ENCODE measurements at places on chromosomes 1 and 21. TPM values are rescaled to one million over a fixed set of nuclear protein-coding genes. Genes with fewer than 3 reads are reported as not detected.

DNA sequence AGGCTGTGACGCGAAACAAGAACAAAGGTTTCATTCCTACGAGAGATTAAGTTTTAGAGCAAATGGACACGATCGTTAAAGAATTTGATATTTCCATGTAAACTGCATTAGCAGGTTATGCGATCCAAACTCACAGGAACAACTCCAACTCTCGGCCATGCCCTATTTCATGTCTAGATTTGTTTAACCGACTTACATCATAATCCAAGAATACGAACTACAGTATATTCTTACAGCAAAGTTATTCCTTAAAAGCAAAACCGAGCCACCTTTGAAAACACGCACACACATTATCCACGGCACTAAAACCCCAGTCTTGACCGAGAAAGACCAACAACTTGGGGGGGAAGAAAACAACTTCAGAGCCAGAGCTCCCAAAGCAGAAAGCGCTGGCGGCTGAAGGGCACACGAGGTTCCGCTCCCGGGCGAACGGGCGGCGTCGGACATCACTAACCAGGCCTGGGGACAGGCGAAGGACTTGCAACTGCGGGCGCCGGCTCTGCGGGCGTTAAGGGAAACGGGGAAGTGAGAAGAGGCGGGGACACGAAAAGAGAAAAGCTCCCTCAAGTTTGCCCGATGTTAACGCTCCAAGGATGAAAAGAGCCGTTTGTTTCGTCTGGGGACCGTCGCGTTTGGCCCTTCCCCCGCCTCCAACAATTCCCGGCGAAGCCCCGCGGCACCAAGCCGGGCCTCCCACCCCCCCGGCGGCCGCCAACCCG is 690 bp downstream of the B3GALNT2 start:
- no peak for DNase-seq

DNA sequence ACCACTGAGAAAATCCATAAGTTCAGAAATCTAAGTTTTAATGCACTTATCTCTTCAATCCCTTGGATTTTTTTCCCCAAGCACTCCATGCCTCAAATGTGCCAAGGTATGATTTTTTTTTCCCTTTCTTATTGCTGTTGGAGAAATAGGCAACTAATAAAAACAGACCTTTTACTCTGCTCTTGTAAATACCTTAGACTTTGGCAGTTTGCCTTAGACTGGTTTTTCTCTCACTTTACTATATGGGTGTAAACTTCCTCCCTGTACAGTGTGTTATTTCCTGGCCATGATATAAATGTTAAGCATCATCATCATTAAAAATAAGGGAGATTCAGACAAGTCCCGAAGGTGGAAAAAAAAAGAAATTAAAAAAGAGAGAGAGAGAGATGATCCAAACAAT is 65.7 kb downstream of the LRRC8C start:
- DNase-seq, result no peak

- DNase-seq, result no peak
Observed at GRCh38 chr1:64440183-64440826, 29.6 kb upstream of the CACHD1 start.

- DNase-seq, result no peak
Observed at GRCh38 chr1:242412921-242413320, 111.6 kb downstream of the PLD5 start.

DNA sequence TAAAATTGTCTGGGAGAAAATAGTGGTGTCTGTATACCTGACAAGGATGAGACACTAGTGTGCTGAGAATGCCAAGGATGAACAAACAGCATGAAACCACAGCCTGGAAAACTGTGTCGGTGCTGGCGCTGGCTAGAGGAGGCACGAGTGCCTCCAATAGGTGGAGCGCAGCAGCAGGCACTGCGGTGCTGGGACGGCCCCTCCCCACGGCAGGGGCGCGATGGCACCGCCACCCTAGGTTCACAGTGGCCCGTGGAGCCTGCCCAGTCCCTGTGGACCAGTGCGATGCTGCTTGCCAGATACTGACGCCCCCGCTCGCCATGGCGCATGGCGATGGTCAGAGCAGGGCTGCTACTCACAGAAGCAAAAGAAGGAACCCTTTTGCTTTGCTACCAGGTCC is 6.8 kb downstream of the CFAP410 start:
- no peak for DNase-seq

DNA sequence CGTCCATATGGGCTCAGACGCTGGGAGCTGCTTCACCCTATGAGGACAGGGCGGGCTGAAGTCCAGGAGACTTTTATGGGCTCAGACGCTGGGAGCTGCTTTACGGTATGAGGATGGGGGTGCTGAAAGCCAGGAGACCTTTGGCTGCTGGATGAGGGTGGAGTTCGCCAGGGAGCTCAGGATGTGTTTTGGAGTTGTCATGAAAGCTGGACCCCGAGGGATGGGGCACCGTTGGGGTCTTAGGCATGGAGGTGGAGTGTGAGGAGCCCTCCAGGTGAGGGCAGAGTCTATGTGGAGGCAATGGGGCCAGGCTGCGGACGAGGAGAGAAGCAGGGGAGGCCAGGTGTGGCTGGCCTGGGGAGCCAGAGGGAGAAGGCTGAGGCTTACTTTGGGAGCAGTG is 27.5 kb downstream of the TRPM2 start:
- no peak for DNase-seq

GRCh38 chr1:168121401-168122011 is 15.2 kb downstream of the GPR161 start:
- no peak for DNase-seq

DNA sequence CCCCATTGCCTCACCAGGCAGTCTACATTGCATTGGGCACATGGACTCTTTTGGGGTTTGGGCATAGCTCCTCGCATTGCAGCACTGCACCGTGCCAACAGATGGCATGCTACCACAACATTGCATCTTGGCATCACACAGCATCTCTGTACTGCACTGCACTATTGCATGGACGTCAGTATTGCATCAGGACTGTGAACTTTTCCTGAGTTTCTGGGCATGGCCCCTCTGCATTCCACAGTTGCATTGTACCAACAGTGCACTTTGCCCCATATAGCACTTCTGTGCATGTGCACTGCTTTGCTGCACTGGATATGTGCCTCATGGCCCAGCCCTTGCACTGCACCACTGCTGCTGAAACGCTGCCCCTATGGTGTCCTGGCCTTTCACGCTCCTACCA is 9.6 kb downstream of the PTPRU start:
- DNase-seq, result no peak

ANGPTL7 gene
- total RNA-seq, result 11.0 TPM

CCDC27 gene
- total RNA-seq, result not detected
